ENCODE measurements at places on chromosomes 16 and 17. TPM values are rescaled to one million over a fixed set of nuclear protein-coding genes. Genes with fewer than 3 reads are reported as not detected.

Gene PSMC3IP
- total RNA-seq, result 2.7 TPM

Gene FBXW10
- total RNA-seq, result not detected

Gene WFDC1
- not detected for total RNA-seq

Gene NPIPB8
- total RNA-seq, result not detected

Gene KRT33A
- total RNA-seq, result not detected

Gene SLC12A3
- total RNA-seq, result not detected

Gene CYBA
- total RNA-seq, result 363 TPM

- no peak for DNase-seq
These were observed 138.4 kb downstream of the PHKB start for GRCh38 chr16:47599512-47599911.

- DNase-seq, result no peak
These were observed 1.6 kb downstream of the UNC119 start for GRCh38 chr17:28550858-28551257.

- no peak for DNase-seq
These were observed 15.6 kb downstream of the SNX29 start for GRCh38 chr16:11992008-11992584.

DNA sequence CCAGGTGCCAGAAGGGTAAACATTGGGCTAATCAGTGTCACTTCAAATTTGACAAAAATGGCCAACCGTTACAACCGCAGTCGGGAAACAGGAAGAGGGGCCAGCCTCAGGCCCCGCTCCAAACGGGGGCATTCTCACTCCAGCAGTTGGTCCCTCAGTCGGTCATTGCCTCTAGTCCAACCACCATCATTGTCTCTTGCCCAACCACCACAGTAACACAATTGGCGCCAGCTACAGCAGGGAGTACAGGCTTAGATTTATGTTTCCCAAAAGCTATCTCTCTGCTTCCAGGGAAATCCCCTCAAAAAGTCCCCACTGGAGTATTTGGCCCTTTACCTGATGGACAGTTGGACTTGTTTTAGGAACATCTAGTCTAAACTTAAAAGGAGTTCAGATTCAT is 20.3 kb downstream of the ALOX15B start:
- DNase-seq, result no peak

DNA sequence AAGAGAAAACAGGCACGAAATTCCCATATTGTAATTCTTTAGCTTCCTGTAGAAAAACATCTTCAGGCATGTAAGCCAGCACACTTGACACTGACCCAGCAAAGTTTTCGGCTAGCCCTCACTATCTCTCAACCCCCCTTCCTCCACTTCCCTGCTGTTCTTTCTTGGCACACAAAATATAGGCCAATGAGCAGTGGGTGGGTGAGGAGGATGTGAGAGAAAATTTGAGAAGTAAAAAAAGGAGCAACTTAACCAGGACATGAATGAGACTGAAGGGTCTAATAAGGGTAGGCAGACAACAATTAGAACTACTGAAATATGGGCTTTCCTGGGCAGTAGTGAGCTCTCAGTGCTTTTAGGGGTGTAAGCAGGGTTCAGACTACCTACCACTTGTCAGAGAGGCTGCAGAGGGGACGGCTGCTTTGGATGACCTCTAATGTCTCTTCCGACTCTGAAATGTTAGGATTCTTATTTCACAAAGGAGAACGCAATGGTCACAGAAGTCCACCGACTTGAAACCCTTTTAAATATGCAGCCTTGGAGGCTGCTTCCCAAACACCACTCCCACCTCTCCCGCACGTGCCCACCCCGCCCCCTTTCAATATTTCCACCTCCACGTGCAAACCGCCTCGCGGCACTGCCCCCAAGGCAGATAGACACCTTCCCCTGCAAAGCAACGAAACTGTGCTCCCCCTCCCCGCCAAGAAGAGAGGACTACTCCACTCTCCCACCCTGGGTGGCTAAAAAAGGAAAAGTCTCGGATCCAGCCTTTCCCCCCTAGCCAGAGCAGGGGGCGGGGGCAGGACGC is 889 bp downstream of the MBTD1 start:
- DNase-seq, result no peak

- no peak for DNase-seq
These were observed 21.7 kb upstream of the HOXB9 start for GRCh38 chr17:48647963-48648245.

- DNase-seq, result no peak
These were observed 337.9 kb upstream of the DYNLRB2 start for GRCh38 chr16:80202831-80203413.

DNA sequence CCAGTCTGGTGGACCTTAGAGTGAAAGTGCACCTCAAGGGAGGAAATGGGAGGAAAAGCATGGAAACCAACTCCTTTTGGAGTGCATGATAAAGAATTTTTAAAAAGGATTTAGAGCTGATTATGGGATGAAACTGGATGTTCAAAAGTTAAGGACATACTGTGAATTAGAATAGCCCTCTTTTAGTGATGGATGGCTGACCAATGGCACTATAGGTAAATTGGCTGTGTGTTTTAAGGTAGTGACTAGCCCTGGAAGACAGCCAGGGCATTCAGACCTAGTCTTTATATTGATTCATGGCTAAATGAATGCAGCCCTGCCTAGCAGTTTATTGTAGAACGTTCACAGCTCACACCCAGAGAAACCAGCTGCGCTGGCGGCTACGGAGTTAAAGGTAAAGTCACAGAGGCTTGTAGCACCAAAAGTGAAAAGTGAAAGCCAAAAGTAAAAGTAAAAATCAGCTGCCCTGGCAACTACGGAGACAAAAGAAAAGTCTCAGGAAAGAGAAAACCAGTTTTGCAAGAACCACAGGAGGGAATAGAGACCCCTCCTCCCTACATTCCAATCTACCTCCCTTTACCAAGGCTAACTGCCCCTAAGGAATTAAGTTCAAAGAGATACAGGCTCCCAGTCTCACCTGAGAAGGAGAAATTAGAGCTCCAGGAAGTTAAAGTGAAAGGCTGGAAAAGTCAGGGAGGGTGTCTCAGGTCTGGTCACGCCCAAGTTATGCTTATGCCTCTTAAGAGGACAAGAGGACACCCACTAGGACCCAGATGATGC is 21.8 kb downstream of the ACSM1 start:
- no peak for DNase-seq

DNA sequence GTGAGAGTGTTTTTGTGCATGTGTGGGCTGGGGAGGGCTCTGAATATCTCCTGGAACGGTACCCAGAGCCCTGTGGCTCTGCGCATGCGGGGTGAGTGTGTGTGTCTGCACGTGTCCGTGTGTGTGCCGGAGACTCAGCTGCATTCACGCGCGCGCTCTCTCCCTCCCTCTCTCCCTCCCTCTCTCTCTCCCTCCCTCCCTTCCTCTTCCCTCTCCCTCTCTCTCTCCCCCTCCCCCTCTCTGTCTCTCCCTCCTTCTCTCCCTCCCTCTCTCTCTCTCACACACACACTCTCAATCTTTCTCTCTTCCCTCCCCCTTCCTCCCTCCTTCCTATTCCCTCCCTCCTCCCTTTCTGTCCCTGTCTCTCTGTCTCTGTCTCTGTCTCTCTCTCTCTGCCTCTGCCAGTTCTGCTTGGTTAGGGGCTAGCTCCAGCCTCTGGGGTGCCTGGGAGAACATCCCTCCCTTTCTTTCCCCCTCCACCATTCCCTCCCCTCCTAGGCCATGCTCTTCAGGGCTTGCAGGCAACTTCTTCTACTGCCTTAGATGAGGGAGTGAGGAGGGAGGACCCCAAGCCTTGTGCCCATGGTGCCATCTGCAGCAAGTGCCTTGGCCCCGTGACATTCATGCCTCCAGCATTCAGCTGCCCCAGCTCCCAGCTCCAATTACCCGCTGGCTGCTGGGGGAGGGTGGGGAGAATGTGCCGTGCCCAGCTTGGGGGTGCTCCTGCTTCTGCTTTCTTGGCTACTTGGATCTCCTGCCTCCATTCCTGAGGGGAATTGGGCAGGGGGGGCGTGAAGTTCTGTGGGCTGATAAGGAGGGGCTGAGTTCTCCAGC is 6.4 kb downstream of the THRA start:
- DNase-seq, result no peak

- DNase-seq, result no peak
These were observed 257.7 kb downstream of the XYLT1 start for GRCh38 chr16:17213025-17213424.

- no peak for DNase-seq
These were observed 40.3 kb upstream of the SNN start for GRCh38 chr16:11627822-11628457.

- no peak for DNase-seq
These were observed 142.9 kb upstream of the MYOCD start for GRCh38 chr17:12522743-12523183.

DNA sequence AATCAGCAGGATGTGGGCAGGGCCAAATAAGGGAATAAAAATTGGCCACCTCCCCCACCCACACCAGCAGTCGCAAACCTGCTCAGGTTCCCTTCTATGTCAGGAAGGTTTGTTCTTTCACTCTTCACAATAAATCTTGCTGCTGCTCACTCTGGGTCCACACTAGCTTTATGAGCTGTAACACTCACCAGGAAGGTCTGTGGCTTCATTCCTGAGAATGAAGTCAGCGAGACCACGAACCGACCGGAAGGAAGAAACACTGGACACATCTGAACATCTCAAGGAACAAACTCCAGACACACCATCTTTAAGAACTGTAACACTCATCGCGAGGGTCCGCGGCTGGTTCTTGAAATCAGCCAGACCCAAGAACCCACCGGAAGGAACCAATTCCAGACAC is 115.5 kb upstream of the TBX2 start:
- no peak for DNase-seq

- DNase-seq, result no peak
These were observed 986 bp upstream of the ELOB start for GRCh38 chr16:2777903-2778629.

DNA sequence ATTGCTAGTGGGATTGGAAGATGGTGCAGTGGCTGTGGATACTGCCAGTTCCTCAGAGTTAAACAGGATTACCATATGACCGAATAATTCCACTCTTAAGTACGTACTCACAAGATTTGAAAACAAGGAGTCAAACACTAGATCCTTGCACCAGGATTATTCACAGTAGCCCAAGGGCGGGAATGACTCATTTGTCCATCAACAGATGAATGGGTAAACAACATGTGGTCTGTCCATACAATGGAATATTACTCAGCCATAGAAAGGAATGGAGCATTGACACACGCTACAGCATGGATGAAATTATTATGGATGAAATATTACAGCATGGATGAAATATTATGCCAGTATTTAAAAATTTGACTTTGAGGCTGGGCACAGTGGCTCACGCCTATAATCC is 9.1 kb upstream of the MAPK8IP3 start:
- no peak for DNase-seq

- no peak for DNase-seq
These were observed 271.3 kb upstream of the CPHXL start for GRCh38 chr16:75997606-75998005.

- DNase-seq, result no peak
These were observed at the start of gene SDR42E1 for GRCh38 chr16:82011199-82011641. Gene SDR42E1 (minus strand): TSS chr16:82011470. CDS start chr16:82000858, 10,612 bp downstream.

DNA sequence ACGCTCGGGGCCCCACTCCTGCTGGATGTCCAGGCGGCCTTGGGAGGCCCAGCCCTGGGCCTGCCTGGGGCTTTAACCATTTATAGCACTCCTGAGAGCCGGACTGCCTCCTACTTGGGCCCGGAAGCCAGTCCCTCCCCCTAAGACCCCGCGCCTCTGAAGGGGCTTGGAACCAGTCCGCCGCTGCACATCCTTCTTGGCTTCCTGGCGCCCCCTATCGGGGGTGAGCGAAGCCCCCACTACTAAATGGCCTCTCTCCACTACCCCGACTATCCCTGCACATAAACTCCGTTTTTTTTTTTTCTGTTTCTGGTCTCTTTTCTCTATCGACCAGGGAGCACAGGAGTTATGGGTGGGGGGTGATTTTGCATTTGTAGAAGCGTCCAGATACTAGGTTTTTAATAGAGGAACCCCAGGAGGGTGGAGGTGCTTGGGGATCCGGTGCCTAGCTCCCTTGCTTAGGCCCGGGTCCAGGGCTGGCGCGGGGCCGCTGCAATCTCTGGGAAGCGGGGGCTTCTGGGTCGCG is 633 bp upstream of the NOL3 start:
- DNase-seq, result no peak

GRCh38 chr16:67594256-67594915 is 32.1 kb downstream of the CTCF start:
- DNase-seq, result no peak

DNA sequence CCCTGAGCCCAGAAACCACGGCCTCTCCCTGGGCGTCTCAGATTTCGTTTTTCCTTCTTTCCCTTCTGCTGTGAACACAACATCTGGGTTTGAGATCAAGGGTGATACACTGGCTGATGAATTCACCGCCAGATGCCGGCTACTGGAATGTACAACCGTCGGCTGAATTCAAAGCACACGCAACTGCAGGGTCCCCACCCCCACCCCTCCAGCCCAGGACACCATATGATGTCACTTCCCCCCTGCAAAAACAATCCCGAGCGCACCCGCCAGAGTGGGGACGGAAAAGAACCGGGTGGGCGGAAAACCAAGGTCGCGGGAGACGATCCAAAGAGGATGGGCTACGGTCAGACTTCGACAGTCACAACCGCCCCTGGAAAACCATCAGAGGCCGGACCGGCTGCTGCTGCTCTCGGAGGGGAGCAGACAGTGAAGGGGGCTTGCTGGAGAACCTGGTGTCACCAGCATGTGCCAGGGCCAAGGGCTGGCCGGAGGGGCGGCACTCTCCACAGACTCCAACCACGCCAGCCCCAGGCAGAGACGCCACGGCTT is 23.3 kb downstream of the CEP295NL start:
- no peak for DNase-seq

DNA sequence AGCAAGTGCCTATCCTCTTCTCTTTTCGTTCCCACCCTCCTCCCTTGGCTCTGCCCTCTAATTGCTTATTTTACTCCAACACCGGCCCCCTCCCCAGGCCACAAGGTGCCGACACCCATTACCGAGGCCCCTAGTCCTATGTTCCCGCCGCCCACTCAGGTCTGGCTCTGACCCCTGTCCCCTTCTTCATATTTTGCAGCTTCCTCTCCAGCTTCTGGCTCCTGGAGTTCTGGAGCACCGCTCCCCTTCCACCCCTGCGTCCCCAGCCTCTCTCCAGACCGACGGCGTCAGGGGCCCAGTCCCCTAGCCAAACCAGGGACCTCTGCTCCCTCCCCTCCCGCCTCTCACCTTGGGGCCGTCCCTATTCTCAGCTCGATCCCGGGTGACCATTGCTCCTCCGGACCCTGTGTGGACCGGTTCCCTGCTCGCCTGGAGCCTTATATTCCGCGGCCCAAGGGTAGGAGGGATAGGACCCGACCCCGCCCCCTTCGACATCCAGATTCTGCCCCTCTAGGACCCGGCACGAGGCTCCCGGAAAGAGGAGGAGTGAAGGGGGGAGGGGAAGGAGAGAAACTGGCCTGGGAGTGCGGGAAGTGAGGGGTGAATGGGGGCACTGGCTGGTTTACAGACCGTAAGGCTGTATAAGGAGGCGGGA is at the start of gene HES7:
HES7 (minus strand) TSS at position 412 of the 655 bp plus-strand sequence; CDS start at position 390, 22 bp downstream.
- no peak for DNase-seq

- DNase-seq, result no peak
These were observed 23.0 kb downstream of the DNAH2 start for GRCh38 chr17:7740481-7741001.

Measured in glomerular endothelial cell (primary cell).